Epithelial cell of esophagus (primary cell): ENCODE measurements at places on chromosomes 2 and 18.

- DNase-seq, result peak; percentile 97
Observed at GRCh38 chr2:120103723-120104467, 91.0 kb downstream of the EPB41L5 start.

- DNase-seq, result peak; percentile 48
Observed at GRCh38 chr2:149561309-149561926, 26.2 kb downstream of the MMADHC start.

GRCh38 chr18:6174983-6175745 lies 239.5 kb downstream of the L3MBTL4 start:
- no peak for DNase-seq

- no peak for DNase-seq
Observed at GRCh38 chr18:26867471-26867870, 2.0 kb upstream of the AQP4 start.
